Activated CD8-positive, alpha-beta memory T cell treated with anti-CD3 and anti-CD28 coated beads, Interleukin-2, amount 50 U/mL, for 48 hours (primary cell): ENCODE measurements at places on chromosomes 6 and 20.
A peak's percentile ranks its signal among the peaks of the same experiment; 100 is the strongest.

- DNase-seq, result no peak
Measured at GRCh38 chr6:166980738-166981137, 18.5 kb upstream of the CEP43 start.

DNA sequence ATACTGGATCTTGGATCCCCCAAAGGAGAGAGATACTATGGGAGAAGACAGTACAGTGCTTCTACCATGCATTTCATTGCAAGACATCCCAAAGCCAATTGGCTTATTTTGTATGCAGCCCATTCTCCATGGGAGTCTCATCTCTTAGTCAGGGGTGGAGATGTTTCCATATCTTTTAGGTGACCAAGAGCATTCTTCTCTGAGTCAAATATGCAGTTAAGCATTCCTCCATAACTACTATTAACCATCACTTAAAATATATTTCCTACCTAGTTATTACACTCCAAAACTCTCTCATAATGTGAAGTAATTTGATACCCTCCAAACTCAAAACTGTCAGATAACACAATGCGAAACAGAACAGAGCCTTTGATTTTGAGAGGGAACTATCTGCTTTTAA lies 542.6 kb downstream of the HDGFL1 start:
- no peak for DNase-seq

GRCh38 chr20:60168963-60169362 lies 210.7 kb downstream of the CDH26 start:
- DNase-seq, result no peak

DNA sequence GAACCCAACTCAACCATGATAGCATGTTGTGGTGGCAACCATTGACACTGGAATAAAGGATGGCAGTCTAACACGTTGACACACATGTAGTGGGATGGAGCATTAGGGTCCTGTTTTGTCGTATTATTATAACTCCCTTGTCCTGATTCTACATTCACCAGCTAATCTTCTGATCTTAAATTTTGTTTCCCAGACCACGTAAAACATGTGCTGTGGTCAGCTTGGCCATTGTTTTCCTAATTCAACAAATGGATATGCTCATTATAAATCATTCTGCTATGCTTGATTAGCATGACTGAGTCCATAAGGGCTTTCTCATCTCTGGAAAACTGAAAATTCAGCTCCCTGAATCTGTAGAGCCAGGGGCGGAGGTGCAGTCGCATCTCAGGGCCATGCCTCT lies 15.0 kb downstream of the MRAP2 start:
- no peak for DNase-seq

DNA sequence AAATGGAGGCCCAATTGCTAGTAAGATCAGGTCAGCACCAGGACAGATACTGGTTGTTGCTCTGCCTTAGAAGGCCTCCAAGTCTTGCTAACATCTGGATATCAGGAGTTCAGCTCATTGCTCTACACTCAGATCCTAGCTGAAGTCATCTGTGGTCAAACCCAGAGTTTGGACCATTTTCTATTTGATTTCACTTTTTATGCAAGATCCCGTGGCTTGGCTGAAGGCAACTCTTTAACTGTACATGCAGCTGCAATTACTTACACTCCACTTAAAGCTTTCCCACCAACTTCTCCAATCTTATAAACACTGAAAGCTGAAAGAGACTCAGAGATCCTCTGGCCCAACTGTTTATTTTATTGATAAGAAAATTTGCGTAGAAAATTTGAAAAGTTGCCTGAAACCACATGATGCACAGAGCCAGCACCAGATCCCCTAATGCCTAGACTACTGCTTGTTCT lies 2.7 kb downstream of the SLC17A2 start:
- no peak for DNase-seq

- DNase-seq, result no peak
Measured at GRCh38 chr6:136685540-136686108, 106.7 kb downstream of the MAP3K5 start.

DNA sequence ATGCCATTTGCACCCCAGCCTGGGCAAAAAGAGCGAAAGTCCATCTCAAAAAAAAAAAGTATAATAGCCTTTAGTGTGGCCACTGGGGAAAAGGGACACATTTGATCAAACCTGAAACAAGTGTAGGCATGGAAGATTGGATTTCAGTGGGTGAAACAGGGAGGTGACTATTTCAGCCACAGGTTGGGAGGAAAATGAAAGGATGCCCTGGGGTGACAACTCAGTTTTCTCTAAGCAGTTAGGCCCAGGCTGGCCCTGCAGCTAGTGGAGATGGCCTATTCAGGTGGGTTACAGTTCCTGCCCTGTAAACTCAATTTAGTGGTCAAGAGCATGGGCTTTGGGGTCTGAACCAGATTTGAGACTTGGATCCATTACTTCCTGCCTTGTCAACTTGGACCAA lies 36.4 kb downstream of the SPATA2 start:
- DNase-seq, result peak; percentile 7

DNA sequence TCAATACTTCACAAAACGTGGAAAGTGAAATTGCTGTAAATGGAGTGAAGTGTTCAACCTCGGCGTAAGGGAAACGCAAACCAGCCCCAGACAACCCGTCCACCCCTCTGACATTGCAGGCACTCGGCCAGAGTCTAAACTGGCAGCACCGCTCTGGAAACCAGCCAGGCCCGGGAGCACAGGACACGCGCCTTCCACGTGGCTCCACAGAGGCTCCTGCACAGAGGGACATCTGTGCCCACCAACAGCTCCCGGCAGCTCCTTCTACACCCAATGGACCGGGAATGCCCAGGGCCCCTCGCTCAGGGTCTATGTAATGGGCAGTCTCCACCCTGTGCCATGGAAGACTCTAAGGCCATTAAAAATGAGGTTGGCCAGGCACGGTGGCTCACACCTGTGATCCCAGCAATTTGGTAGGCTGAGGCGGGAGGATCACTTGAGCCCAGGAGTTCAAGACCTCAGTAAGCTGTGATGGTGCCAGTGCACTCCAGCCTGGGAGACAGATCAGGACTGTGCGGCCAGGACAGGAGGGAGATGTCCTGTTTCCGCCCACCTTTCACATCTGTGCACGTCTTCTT lies 3.4 kb upstream of the HELZ2 start:
- DNase-seq, result no peak

DNA sequence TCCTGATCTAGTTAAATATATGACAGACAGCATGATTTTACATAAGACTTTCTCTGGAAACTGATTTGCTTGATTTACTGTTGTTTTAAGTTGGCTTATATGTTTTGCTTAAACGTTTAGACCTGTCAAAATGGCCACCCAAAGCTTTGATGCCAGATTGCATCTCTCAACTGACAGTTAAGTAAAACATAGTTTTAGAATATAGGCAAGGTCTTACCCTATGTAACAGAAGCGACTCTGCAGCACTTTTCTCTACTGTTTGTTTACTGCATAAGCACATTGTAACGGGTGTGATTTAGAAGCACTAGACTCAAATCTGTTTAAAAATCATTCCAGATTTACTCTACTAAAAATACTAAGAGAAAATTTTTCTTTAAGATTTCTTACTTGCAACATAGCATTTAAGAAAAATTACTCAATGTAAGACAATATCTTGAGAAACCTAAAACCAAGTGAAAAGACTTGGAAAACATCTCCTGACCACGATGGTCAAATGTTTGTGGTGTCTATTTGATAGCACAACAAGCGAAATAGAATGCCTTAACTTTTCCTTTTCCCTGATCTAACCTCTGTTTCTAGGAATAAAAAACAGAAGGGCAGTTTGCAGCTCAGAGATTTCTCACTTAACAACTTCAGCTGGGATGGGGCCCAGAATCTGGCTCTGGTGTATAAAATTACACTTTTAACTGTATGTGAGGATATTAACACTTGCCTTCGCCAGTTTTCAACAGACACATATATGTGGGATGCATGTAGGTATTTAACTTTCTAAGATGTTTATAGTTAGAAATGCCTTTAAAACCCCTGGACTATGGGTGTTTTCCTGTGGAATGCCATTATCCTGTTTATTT lies 47.4 kb downstream of the AIG1 start:
- no peak for DNase-seq

DNA sequence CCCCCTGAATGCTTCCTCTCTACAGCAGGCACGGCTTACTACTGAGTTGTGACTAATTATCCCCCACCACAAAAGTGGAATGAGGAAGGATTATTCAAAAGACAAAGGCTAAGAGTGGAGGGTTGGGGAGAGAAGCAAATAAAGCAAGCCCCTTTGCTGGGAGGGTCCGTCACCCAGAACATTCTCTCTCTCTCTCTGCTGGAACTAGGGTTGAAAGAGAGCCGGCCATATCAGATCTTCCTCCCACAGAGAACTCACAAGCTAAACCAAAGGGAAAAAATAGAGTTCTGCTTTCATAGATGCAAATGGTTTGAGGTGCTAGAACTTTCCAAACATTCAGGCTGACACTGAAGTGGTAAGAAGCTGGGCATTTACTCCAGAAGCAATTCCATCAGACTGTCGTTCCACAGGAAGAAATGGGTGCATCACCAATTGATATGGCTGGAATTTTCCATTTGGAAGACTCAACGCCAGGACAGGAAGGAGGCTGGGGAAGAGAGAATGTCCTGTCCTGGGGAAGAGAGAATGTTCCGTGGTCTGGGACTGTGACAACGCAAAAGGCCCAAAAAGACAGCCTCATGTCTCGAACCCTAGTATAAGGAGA lies 7.9 kb downstream of the ZMYND8 start:
- no peak for DNase-seq

GRCh38 chr6:154996016-154996590 lies 988 bp downstream of the TIAM2 start:
- no peak for DNase-seq

DNA sequence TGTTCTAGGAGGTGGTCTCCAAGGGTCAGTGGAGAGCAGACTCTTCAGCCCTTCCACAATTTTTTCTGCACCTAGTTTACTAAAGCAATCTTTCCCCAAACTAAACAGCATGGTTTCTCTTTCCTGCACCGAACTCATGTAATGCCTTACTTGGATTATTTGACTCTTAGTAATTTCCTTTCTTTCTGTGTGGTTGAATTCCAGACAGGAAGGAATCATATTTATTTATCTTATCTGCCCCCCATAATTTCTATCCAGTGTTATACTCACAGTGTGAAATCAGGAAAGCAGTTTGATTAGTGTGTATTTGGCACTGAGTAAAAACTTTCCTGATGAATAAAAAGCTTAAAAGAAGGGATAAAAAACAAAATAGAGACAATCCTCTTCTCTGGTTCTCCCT lies 140.3 kb upstream of the STMND1 start:
- DNase-seq, result no peak

DNA sequence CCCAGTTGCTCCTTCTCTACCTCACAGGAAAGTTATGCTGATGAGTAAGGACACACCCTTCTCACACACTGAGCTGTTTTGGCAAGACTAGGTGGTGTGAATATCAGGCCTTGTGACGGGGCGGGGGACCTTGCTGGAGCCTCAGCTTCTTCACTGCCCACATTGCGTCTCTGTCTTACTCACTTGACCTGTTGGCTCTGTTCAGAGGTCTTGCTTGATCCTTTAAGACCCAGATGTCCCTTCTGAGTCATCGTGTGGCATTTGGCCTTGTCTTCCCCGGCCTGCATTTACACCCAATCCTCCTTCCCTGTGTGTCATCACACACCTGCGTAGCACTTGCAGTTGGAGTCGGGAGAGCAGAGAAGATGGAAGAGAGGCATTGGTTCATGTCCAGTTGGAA lies 8.3 kb upstream of the PRND start:
- no peak for DNase-seq

- no peak for DNase-seq
Measured at GRCh38 chr6:80508885-80509630, 402.6 kb downstream of the BCKDHB start.
